ENCODE measurements at places on chromosomes 4 and X. TPM values are rescaled to one million over a fixed set of nuclear protein-coding genes. Genes with fewer than 3 reads are reported as not detected.

DNA sequence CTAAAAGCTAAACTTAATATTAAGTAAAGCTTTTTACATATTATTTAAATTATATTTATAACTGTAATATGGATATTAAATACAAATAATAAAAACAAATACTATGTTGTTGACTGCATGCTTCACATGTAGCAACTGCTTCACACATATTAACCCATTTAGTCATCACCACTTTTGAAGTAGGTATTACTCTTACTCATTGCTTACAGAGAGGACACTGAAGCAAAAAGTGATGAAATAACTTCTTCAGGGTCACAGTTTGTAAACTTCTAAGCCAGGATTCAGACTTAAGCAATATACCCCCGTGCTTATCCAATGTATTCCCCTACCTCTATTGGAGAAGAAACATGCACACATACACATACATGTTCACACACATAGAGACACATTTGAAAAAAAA is 166.6 kb downstream of the DKK2 start:
- no peak overlapping the region for H3K4me3 ChIP-seq
- no peaks in the 10 kb centered on the region for H3K36me3 ChIP-seq
- H3K27ac ChIP-seq: no peak overlapping the region
- no peaks in the 10 kb centered on the region for H3K4me1 ChIP-seq
- no peaks in the 10 kb centered on the region for H3K27me3 ChIP-seq
- no peak for DNase-seq

- no peaks in the 10 kb centered on the region for H3K36me3 ChIP-seq
- no peaks in the 10 kb centered on the region for H3K27me3 ChIP-seq
- DNase-seq: no peak
- no peak overlapping the region for H3K27ac ChIP-seq
Observed at GRCh38 chr4:36549252-36549651, 267.8 kb downstream of the DTHD1 start.

- H3K4me3 ChIP-seq: no peak overlapping the region
- H3K27me3 ChIP-seq: no peaks in the 10 kb centered on the region
- H3K36me3 ChIP-seq: no peaks in the 10 kb centered on the region
Observed at GRCh38 chr4:59412739-59413138, 1787.4 kb upstream of the ADGRL3 start.

- H3K4me1 ChIP-seq: peaks cover 5% of the 10 kb centered on the region
- no peak overlapping the region for H3K27ac ChIP-seq
Observed at GRCh38 chr4:100100985-100101384, 89.3 kb downstream of the DDIT4L start.

DNA sequence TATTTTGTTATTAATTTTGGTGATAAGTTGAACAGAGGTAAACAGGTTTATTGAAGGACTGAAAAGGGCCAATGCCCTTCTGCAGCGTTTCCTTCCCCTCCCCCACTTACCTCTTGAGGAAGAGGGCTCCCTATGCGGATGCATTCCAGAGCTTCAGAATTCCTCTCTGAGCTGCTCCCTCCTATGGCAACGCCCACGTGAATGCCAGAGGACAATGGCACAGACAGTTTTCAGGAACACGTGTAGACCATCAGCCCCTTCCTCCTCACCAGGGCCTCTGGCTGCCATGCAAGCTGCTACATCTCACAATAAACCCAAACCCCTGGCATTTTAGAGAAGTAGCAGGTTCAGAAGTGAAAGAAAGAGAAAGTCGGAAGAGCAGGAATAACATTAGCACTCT is 127.9 kb downstream of the CHRDL1 start:
- no peak for DNase-seq
- no peak overlapping the region for H3K4me3 ChIP-seq
- H3K36me3 ChIP-seq: no peaks in the 10 kb centered on the region

Gene BMX
- total RNA-seq: not detected

DNA sequence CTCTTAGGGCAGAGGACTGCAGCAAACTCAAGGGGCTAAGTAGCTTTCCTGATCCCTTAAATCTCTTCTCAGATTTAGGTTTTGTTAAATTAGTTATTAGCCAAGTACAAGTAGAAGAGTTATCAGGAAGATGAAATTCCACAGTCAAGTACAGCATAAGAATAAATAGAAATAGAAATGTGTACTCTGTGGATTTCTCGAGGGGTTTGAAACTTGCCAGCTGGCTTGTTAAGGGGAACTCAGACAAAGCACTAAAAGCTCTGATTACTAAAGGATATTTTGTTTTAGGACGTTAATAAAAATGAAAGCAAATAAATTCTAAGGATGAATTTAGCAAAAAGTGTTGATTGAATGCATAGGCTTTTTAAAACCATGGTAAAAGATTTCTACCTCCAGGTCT is 654.6 kb downstream of the RAPGEF2 start:
- no peaks in the 10 kb centered on the region for H3K27me3 ChIP-seq
- no peak overlapping the region for H3K4me3 ChIP-seq
- no peak overlapping the region for H3K27ac ChIP-seq
- no peaks in the 10 kb centered on the region for H3K36me3 ChIP-seq
- H3K4me1 ChIP-seq: no peaks in the 10 kb centered on the region
- no peak for DNase-seq

Gene FGF13
- 0.24 TPM for total RNA-seq

GRCh38 chr4:62003695-62004094 is 803.6 kb downstream of the ADGRL3 start:
- no peaks in the 10 kb centered on the region for H3K27me3 ChIP-seq
- H3K4me3 ChIP-seq: no peak overlapping the region
- H3K27ac ChIP-seq: no peak overlapping the region
- no peaks in the 10 kb centered on the region for H3K4me1 ChIP-seq

DNA sequence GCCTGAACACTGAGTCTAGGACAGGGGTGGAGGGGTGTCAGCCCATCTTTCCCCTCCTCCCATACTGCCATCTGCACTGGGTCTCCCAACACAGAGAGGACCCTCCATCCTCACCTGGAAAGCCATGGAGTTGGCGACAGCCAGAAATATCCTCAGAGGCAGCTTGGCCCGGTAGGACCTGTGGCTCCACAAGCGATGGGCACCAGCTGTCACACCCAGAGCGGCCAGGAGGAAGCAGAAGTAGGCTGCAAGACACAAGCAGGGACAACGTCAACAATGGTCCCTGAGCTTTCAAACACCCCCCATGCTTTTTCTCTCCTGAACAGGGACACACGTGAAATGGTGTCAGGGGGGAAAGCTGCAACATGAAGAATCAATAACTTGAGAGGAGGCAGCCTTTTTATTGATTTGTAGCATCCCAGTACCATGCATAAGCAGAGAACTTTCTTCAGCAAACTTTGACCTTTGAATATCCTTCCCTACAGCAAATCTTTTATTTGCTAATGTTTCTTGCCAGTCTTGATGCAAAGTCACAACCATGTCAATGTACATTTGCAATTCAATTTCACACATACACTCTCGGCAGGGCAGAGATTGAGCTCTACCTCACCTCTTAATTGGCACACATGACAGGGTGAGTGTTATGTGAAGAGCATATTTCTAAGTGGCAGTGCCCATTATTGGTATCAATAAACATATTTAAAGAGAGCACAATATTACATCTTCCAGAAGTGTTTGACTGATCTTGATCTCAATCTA is 93.2 kb downstream of the SCD5 start:
- H3K27ac ChIP-seq: no peak overlapping the region
- no peaks in the 10 kb centered on the region for H3K36me3 ChIP-seq
- H3K4me3 ChIP-seq: no peak overlapping the region

GRCh38 chr4:22695917-22696316 is 3.2 kb downstream of the GBA3 start:
- no peaks in the 10 kb centered on the region for H3K36me3 ChIP-seq
- H3K27me3 ChIP-seq: no peaks in the 10 kb centered on the region
- DNase-seq: no peak
- no peaks in the 10 kb centered on the region for H3K4me1 ChIP-seq
- H3K4me3 ChIP-seq: no peak overlapping the region
- H3K27ac ChIP-seq: no peak overlapping the region

Gene ATP8A1
- total RNA-seq: 50.4 TPM

DNA sequence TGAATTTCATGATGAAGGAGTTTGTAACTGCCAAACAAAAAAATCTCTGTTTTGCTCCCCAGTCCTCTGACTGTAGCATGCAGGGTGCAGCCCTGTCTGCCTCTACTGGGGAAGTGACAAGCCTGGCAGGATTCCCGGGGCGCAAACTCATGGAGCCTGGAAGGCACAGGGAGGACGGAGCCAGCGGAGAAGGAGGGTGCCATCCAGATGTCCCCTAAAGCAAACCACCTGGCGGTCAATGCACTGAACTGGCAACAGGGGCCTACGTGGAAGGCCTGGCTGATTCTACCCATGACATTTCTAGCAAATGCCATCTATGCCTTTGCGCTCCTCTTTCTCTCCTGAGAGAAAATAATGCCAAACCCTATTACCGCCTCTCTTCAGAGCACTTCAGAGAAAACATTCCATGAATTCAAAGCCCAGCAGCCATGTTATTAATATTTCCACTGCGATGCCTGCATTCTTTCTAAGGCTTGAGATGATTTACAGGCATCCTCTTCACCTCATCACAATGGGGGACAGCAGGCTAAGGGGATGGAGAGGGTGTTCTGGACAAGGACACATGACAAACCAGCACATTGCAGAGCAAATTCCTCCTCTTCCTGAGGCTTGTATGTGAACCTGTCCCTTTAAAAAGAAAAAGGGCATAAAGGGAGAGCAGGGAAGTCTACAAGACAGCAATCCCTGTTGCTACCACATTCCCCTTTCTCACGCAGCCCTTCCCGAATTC is 329.3 kb upstream of the NOCT start:
- peaks cover 3% of the 10 kb centered on the region for H3K27me3 ChIP-seq
- no peak overlapping the region for H3K4me3 ChIP-seq
- DNase-seq: no peak
- no peaks in the 10 kb centered on the region for H3K4me1 ChIP-seq
- no peaks in the 10 kb centered on the region for H3K36me3 ChIP-seq

DNA sequence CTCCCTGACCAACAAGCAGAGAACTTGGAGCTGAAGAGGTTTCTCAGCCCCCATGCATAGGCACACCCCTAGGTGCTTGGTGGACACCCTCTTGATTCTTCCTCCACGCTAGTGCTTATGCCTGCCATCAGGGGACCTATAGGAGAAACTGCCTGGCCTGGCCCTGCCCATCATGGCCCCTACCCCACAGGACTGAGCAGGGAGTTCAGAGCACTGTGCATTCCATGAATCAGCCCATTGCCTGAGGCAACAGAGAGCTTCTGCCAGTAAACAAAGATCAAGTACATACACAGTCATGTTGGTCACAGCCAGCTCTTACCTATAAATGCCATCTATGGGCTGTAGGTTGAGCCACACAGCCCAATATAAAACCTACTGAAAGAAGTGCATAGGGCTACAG is 99.1 kb upstream of the EDNRA start:
- H3K4me3 ChIP-seq: no peak overlapping the region
- no peak overlapping the region for H3K27ac ChIP-seq

DNA sequence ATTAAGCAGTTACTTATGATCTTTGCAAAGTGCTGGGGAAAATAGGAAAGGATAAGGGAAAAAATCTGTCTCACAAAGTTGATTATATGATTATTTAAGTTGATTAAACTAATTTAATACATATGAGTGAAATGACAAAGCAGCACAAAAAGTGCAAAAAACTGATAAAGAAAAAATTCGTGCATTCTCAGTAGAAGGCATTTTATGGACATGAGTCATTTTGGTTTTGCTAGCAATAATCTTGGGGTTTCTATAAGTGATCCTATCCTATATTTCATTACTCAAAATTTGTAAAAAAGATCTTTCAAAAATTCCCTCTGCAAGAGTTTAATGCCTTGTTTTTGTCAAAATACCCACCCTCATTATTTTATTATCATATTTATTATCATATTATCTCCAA is 224.2 kb upstream of the ANXA10 start:
- DNase-seq: no peak
- H3K27ac ChIP-seq: no peak overlapping the region
- H3K27me3 ChIP-seq: no peaks in the 10 kb centered on the region
- no peaks in the 10 kb centered on the region for H3K36me3 ChIP-seq

Gene PAGE4
- total RNA-seq: not detected

GRCh38 chrX:22542641-22543040 is 269.9 kb downstream of the CBLL2 start:
- no peaks in the 10 kb centered on the region for H3K27me3 ChIP-seq
- H3K36me3 ChIP-seq: no peaks in the 10 kb centered on the region
- no peak overlapping the region for H3K27ac ChIP-seq
- no peaks in the 10 kb centered on the region for H3K4me1 ChIP-seq
- DNase-seq: no peak

Gene RIBC1
- 0.49 TPM for total RNA-seq

DNA sequence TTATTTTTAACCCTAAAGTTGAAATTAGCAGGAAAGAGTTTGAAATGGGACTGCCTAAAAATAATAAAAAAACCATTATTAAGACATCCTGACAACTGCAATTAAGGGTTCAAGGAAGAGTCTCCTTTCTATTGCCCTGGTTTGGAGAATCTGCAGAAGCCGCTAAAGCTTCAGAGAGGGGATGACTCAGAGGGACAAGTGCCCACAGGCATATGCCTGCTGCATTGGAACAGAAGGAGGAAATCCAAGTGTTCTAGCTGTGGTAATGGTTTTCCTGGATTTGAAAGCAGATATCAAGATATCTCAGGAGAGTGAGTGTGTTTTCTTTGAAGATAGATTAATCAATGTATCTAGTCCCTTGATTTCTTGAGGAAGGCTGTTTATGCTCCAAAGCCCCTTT is 235.1 kb upstream of the TAPT1 start:
- H3K4me1 ChIP-seq: no peaks in the 10 kb centered on the region
- no peak overlapping the region for H3K27ac ChIP-seq
- DNase-seq: no peak
- no peaks in the 10 kb centered on the region for H3K27me3 ChIP-seq
- H3K4me3 ChIP-seq: no peak overlapping the region

DNA sequence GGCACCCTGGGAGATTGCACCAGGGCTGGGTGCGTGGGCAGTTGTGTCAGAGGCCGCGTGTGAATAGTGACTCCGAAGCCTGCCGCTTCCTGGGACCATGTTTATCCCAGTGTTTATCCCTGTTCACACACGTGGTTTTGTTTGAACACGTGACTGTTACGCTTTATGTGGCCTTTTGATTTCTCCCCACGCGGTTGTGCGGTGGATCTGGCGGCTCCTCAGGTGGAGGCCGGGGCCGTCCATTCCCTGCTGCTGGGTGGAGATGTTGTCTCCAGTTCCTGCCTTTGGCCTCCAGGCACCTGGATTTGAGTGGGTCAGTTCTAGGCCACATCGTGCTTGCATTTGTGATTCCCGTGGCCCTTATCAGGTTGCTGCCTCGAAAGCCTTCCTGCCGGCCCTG is 35.1 kb downstream of the NELFA start:
- H3K27ac ChIP-seq: no peak overlapping the region
- DNase-seq: no peak
- H3K27me3 ChIP-seq: no peaks in the 10 kb centered on the region
- H3K36me3 ChIP-seq: peaks cover 28% of the 10 kb centered on the region
- no peaks in the 10 kb centered on the region for H3K4me1 ChIP-seq
- H3K4me3 ChIP-seq: no peak overlapping the region
